NCI-H1092 (cell line): ENCODE measurements at places on chromosomes 7 and 10.

GRCh38 chr10:26251925-26252324 lies 35.4 kb downstream of the GAD2 start:
- no peak for DNase-seq

DNA sequence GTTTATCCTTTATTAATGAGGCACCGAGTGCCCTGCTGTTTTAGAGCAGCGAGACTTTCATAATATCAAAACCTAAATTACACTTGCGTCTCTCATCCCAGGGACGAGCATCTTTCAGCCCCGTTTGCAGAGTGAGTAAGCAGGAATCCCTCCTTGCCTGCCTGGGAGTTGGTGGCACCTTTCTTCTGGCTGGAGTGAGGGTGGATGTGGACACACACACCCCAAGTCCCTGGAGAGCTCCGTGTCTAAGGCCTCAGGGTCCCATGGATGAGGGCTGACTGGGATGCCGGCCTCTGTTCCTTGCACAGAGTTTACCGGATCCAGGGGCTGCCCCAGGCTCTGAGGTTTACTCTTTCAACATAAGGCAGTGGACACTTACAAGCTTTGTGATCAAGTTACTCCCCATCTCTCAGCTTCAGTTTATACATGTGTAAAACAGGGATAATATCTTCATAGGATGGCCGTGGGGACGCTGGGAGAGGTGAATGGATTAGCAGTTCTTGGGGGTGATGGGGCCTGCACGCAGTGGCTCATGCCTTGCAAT lies 24.5 kb downstream of the POLL start:
- DNase-seq: no peak

GRCh38 chr10:75976681-75977080 lies 545.3 kb downstream of the LRMDA start:
- DNase-seq: no peak

DNA sequence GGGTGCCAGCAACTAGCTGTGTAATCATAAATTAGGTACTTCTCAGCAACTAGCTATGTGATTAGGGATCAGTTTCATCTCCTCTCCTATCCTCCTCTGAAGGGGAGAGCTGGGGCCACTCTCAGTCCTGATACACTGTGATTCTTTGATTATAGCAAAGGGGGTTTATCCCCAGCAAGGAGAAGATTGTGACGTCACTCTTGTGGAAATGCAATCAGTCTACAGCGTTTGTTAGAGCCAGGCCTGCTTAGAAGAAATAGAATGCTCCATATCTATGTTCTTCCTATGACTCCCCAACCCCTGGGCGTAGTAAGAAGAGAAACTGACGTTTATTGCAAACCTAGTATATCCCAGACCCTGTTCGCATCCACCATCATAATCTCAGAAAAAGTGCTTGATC lies 308.2 kb downstream of the GFRA1 start:
- no peak for DNase-seq

DNA sequence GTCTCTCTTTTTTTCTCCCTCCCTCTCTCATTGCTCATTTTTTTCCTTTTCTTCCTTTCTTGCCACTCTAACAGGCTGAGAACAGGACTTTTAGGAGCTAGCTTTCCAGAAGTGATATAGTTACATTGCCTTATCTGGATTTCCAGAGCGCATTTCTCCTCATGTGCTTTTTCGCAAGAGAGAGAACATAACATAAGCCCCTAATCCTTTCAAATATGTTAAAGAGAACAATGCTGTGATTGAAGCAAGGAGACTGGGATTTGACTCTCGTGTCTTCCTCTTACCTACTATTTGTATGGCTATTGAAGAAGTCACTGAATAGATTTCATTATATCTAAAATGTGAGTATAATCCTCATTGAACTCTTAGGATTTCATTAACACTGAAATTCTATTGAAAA lies 101.2 kb upstream of the PRPS1L1 start:
- no peak for DNase-seq

DNA sequence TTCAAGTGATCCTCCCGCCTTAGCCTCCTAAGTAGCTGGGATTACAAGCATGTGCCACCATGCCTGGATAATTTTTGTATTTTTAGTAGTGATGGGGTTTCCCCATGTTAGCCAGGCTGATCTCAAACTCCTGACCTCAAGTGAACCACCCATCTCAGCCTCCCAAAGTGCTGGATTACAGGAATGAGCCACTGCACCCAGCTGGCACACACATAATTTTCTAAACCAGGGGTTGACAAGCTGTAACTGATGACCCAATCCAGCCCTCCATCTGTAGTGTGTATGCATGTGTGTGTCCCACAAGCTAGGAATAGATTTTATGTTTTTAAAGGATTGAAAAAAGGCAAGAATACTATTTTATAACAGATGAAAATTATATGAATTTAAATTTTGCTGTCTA lies 125.9 kb upstream of the INSYN2A start:
- no peak for DNase-seq

DNA sequence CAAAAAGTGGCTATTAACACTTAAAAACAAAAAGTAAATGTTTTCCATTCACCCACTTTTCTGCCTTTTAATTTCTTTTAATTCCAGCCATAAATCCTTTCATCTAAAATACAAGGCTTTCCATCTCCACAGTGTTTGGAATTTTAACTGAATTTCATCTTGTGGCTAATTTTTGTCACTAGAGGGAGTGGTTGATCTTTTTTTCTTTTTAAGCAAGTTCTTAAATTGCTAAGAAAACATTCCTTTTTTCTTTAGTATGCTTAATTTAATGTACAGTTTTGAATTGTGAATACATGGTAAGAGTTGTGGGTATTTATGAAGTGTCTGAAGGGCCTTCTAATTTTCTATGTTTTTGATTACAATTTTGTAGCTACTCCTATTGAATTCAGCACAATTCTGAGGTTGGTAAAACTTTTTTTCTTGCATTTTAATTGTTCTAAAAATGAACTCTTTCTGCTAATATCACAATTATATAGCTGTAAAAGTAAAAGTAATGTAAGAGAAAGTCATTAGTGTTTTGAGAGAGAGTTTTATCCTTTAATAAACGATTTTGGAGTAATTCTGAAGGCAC lies 54.9 kb upstream of the ANK3 start:
- DNase-seq: no peak

DNA sequence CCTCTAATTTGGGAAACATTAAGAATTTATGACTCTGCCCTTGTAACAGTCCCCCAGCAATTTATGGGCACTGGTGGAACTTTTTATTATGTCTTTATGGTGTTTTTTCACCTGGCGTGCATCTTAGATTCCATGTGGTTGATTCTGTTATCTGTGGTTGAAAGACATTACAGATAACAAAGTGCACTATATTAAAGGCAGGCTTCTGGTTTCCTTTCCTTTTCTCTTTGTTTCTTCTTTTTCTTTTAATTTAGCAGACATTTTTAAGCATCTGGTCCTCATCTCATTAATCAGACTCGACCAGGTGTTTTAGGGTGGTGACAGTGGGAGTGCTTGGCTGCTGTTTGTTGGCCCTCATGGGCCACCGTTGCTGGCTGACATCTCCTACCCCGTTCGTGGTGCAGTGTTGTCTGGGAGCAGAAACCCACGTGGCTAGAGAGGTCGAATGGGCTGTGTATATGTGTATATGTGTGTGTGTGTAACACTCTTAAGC lies 77.4 kb downstream of the LRMDA start:
- DNase-seq: no peak

- no peak for DNase-seq
These were observed 98.3 kb downstream of the TMEM130 start for GRCh38 chr7:98771519-98771918.

DNA sequence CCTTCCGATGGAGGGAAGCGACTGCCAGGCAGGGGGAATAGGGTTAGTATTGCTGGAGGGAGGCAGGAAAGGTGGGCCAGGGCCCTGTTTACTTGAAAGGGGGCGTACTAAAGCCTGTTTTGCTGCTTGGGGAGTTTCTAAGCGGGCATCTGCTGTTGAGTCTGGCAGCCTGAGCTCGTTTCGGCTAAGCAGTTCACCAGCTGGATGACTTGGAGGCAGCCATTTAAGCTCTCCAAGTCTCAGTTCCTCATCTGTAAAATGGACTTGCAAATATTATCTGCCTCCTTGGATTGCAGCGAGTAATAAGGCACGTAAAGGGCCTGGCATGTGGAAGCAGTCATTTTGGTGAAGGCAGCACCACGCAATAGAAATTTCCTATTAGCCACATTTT lies 44.0 kb downstream of the LDB3 start:
- no peak for DNase-seq

DNA sequence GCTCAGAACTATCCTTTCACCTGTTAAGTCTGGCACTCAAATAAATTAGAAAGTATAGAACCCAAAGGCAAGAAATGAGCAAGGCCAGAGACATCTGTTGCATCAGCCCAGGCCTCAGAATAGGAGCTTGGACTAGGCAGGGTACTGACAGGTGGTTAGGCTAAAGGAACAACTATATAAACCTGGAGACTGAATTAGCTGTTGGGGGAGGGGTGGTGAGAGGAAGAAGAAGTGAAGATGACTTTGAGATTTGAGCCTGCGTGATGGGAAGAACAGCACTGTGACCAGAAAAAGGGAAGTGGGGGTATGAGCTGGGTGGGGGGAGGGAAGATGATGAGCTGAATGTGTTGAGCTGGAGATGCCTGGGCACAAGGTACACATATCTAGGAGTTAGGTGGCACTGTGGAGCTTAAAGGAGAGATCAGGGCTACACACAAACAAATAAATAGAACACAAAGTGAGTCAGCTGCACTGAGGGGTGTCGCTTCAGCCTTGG lies 244.7 kb downstream of the PTEN start:
- no peak for DNase-seq

- DNase-seq: no peak
These were observed 127.4 kb upstream of the FAM20C start for GRCh38 chr7:64916-65341.

DNA sequence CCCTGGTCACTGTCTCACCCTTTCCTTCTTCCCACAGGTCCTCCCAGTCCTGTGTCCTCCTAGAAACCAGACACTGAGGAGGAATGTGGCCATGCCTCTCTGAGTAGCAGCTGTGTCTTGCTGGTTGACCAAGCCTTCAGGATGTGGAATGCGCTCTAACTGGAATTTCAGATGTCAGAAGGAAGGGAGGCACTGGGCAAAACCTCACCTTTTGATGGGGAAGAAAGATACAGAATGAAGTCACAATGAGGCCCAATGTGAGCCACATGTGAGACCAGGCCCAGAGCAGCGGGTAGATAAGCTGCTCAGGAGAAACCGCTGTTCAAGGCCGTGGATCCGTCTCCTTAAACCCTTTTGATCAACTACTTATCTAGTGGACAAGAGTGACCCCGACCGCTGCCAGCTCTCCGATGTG lies 54.8 kb upstream of the ECHDC3 start:
- DNase-seq: no peak

GRCh38 chr7:66173856-66174255 lies 31.3 kb upstream of the TPST1 start:
- no peak for DNase-seq

- no peak for DNase-seq
These were observed 346.5 kb upstream of the CACNA2D1 start for GRCh38 chr7:82789883-82790609.

- no peak for DNase-seq
These were observed 3.3 kb downstream of the REPIN1 start for GRCh38 chr7:150371996-150372270.

- no peak for DNase-seq
These were observed 152.2 kb downstream of the NXPH1 start for GRCh38 chr7:8585591-8585990.

- no peak for DNase-seq
These were observed 95.9 kb upstream of the GPR26 start for GRCh38 chr10:123570051-123570897.

GRCh38 chr7:30134611-30135300 lies at the start of gene MTURN:
Gene MTURN, plus strand, starts transcription at chr7:30134986. Its CDS starts 151 bp downstream, at chr7:30135137.
- DNase-seq: peak; percentile 89

- DNase-seq: no peak
These were observed 36.5 kb upstream of the SLC39A12 start for GRCh38 chr10:17915181-17915580.

DNA sequence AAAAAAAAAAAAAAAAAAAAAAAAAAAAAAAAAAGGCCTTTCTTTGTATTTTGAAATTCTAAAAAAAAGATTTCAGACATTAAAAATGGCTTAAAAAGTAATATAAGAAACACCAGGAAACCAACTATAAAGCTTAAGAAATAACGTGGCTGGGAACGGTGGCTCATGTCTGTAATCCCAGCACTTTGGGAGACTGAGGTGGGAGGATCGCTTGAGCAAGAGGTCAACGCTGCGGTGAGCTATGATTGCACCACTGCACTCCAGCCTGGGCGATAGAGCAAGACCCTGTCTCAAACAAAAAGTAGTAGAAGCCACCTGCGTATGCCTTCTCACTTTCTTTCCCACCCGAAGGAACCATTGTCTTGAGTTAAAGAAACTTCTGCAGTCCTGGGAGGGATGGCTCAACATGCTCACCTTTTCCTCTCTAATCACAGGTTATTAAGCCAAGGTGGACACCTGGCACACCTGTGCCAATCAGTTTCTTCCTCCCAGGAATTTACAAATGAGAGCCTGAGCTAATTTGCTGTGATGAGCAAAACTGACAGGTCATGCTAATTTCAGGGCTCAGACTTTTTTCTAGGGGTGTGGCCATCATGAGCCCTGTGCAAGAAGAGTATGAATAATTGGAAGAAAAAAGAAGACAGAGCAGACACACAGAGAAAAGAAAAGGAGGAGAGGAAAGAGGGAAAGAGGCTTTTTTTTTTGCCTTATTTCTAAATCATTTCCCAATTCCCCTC lies 72.0 kb upstream of the PARD3 start:
- DNase-seq: no peak

DNA sequence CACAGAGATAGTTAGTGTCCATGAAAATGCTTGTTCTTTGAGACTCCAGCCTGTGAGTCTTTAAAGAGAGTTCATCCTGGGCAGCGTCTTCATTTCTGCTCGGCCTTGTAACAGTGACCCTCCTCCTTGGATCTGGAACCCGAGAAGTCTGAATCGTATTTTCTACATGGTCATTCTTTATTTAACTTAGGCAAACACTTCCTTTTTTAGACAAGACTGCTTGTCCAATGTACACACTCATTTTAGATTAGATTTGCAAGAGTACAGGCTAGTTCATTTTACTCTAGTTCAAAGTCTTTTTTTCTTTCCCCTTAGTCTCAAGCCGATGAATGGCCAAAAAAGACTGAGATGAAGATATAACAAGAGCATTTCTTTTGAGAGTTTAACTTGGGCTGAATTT lies 133.5 kb downstream of the CHN2 start:
- no peak for DNase-seq

- DNase-seq: no peak
These were observed 88.8 kb downstream of the KMT2E start for GRCh38 chr7:105102557-105103352.
